ENCODE measurements at places on chromosomes 3 and 15.

- peak; percentile 62 for DNase-seq
Measured at GRCh38 chr3:42247576-42248027, 18.4 kb downstream of the CCK start.

- no peak for DNase-seq
Measured at GRCh38 chr15:81363276-81363675, 10.7 kb downstream of the TMC3 start.

DNA sequence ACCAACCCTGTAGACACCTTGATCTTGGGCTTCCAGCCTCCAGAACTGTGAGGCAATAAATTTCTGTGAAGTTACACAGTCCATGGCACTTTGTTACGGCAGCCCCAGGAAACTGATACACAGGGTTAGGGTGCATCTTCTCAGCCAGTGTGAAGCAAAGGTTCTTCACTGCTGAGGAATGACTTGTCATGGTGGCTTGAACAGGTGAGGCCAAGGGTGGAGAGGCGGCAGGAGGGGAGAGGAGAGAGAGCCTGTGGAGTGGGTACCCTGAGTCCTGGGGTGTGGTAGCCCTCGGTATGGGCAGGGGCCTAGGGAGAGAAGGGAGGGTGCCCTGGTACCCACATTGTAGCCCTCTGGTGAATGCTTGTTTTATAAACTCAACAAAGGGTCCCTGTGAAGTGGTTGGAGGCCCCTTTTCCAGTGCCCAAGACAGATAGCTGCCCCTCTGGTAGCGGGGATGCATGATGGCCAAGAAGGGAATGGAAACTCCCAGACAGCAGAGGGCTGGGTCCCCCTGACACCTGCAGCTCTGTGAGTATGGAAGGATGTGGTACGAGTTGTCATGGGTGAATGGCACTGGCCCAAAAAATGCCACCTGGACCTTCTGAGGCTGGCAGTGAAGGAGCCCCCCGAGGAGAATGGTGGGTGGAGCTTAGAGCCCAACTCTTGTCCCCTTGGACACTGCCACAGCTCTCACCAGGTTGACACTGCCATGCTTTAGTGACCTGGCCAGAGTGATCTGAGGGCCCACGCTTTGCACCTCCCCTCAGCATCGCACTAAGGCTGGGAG is 49.6 kb downstream of the SPSB4 start:
- DNase-seq = no peak

- no peak for DNase-seq
Measured at GRCh38 chr3:177536873-177537272, 339.6 kb upstream of the TBL1XR1 start.

GRCh38 chr3:173275740-173276139 is 121.8 kb upstream of the NLGN1 start:
- DNase-seq = peak; percentile 17

DNA sequence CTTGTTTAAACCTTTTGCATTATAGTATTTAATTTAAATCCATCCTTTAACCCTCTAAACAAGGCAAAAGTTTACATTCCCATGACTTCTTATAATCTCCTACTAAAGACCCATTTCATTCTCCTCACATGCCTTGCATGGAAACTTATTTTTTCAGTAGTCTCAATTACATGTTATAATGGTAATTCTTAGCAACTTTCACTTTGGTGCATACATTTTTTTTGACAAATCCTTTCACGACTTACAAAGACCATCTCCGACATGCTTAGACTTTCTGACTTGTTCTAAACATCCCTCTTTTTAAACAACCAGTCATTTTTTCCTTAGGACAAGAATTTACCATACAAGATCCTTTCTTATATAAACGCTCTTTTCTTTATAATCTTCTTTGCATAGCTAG is 615.4 kb upstream of the GBE1 start:
- DNase-seq = no peak

- DNase-seq = no peak
Measured at GRCh38 chr3:138375447-138375846, 27.1 kb downstream of the MRAS start.

GRCh38 chr15:48532946-48533345 is 112.6 kb downstream of the FBN1 start:
- DNase-seq = no peak

- no peak for DNase-seq
Measured at GRCh38 chr3:170226426-170226960, 4.3 kb downstream of the PRKCI start.

DNA sequence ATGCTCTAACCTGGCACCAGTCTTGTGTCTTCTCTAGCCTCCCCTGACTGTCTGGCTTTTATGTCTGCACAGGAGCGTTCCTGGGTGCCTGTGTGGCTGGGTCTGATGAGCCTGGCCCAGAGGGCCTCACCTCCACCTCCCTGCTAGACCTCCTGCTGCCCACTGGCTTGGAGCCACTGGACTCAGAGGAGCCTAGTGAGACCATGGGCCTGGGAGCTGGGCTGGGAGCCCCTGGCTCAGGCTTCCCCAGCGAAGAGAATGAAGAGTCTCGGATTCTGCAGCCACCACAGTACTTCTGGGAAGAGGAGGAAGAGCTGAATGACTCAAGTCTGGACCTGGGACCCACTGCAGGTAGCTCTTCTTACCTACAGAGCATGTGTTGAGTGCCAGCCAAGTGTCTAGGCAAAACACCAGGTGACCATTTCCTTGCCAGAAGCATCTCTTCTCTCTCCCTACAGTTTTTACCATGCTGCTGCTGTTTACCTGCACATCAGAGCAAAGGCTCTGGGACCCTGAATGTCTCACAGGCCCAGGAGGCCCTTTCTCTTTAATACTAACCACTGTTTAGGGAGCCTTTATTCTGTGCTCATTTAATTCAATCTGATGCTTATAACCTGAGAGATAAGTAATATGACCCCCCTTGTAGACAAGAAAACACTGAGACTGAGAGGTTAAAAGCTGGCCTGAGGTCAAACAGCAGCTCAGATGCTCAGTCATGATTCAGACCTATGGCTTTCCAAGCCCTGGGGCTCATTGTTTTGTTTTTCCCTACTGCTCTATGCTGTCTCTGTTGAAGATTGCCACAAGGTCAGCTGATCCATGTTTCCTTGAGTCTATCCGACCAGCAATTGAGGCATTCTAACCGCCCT is 10.4 kb downstream of the PODXL2 start:
- DNase-seq = no peak

GRCh38 chr3:32056559-32057290 is 49.7 kb upstream of the GPD1L start:
- no peak for DNase-seq

All from GM20000 (cell line).